ENCODE measurements at places on chromosomes 6 and 20.

- DNase-seq = no peak
Measured at GRCh38 chr6:53321701-53322100, 27.0 kb downstream of the ELOVL5 start.

DNA sequence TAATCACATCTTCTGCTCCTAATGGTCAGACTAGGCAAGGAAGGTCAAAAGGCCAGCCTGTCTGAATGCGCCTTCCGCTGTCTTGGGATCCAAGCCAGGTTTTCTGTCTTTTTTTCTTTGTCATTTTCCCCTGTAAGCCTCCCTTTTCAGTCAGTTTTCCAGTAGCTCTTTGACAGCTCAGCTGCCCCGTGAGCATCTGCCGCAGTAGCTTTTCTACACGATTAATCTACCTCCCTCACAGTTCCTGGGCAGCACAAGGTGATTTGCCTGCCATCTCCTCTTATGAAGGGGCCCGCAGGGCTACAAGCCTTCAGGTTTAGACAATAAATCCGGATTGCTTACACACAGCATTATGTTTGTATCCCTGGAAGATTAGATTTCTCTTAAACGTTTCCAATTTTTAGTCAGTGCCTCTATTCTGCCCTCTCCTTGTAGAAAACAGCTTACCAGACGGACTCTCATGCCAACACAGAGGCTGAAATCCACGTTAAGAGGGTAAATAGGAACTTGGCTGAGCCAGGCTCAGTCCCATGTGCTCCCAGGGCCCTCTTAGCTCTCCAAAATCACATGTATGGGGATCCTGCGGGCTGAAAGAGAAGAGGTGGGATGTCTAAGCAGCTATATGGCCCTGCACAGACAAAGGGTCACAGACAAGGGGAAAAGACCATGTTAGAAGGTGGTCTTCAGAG is 77.2 kb downstream of the LY86 start:
- no peak for DNase-seq

GRCh38 chr6:136084403-136084802 is 165.7 kb downstream of the MTFR2 start:
- no peak for DNase-seq

DNA sequence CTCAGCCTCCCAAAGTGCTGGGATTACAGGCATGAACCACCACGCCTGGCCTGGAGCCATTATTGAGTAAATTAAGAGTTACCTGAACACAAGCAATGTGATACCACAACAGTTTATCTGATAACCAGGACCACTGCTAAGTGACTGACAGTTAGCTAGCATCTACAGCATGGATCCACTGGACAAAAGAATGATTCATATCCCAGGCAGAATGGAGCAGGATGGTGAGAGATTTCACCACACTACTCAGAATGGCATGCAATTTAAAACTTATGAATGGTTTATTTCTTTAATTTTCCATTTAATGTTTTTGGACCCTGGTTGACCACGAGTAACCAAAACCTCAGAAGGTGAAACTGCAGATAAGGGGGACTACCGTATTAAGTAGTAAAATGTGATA is 48.6 kb downstream of the RALGAPA2 start:
- DNase-seq = no peak

DNA sequence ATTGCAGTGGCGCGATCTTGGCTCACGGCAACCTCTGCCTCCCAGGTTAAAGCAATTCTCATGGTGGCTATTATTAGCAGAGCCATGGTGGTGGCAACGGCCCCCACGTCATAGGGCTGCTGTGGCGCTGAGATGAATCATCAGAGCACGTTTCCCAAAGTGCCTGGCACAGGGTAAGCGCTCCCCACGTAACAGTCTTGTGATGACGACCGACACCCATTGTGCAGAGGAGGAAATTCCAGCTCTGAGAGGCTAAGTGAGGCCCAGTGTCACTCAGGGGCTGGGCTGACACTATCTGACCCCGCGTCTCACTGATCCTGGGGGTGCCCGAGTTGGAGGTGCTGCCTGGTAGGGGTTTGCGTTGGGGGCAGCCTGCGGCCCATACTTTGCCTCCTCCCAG is 16.2 kb downstream of the SUN5 start:
- DNase-seq = no peak

DNA sequence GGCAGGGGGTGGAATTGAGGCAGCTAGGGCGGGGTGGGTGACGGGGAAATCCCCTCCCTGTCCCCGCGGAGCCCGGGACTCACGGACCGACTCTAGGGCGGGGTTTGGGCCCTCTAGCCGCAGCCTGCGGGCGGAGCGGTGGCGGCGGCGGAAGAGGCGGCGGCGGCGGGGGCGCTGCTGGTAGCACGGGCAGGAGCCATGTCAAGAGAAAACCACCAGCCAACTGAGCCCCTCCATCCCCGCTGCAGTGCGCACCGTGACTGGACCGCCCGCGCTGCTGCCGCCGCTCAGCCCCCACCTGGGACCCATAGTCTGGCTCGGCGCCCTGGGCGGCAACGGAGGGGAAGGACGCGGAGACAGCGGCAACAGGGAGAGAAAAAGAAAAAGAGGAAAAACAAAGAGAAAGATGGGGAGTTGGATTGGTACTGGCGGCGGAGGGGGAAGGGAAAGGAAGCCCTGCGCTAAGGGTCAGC is 1.2 kb upstream of the C6orf62 start:
- DNase-seq = no peak

GRCh38 chr20:59148701-59149493 is 14.7 kb upstream of the ZNF831 start:
- DNase-seq = no peak

DNA sequence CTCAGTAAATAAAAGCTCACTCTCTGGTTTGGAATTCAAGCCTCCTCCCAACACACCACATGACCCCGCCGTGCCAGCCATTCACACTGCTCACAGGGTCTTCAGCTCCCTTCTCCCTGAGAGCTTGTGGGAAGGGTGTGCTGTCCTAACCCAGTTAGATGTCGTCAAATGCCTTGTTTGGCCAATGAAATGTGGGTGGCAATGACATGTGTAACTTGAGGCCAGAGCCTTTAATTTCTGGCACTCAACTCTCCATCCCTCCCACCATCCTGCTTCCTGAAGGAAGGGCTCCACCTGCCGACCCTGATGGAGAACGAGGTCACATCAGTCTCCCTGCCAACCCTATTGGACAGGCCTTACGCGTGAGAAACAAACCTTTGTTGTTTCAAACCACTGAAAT is 224.5 kb upstream of the AGPAT4 start:
- no peak for DNase-seq

- DNase-seq = no peak
Measured at GRCh38 chr6:158849899-158850806, 31.0 kb upstream of the EZR start.

DNA sequence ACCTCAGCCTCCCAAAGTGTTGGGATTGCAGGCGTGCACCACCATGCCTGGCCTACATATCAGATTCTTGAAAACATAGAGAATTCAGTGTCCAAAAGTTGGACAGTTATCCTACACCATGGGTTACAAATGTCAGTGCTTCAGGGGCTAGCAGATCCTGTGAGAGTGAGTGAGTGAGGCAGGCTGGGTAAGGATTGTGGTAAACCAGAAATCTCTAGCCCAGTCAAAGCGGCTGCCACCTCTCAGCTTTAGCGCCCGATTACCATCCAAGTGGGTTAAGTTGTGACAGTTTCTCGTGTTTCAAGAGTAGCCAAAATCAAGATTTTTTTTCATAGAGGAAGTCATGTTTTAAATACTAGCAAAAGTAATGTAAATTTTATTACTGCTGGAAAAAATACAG is 21.9 kb upstream of the CSE1L start:
- DNase-seq = peak; percentile 18

- DNase-seq = no peak
Measured at GRCh38 chr20:41218466-41218865, 81.1 kb downstream of the PLCG1 start.

GRCh38 chr6:33724102-33725023 is 12.9 kb upstream of the UQCC2 start:
- no peak for DNase-seq

DNA sequence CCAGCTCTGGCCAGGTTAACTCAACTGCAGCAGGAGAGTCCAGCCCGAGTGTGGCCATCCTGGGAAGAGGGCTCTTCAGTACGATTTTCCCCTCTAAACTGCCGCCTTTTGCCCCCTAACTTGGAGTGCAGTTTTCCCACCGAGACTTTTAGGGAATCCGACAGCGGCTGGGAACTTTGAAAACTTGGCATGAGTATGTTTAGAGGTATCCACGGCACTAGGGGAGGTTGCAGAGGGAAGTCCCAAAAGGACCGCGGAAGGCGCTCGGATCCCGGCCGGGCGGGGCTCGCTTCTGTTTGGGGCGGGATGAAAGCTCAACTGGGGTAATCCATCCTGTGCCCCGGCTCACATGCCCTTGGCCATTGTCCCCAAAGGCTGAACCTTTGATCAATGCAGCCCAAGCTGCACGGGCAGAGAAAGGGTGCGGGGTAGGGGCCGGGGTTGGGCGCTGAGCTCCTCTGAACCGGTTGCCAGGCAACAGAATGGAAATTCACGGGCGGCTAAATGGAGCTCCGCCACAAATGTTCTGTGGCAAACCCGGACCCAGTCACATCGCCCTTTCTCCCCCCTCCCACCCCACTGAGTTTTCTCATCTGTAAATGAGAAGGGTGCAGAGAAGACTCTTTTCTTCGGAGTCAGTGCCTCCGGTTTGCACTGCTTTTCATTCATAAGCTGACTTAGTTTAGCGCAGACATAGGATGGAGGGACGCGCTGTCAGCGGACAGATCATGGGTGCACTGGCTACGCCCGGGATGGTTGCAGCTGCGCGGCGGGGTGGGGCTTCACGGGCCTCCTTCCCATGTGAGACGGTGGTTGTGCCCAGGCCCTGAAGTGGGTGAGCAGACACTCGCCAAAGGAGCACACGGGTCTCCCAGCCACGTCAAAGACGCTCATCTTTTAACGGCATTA is 2.3 kb downstream of the BMP6 start:
- DNase-seq = no peak

GRCh38 chr6:45479834-45480751 is 102.4 kb upstream of the SUPT3H start:
- DNase-seq = no peak

- no peak for DNase-seq
Measured at GRCh38 chr6:106360989-106361430, 493 bp downstream of the CRYBG1 start.

DNA sequence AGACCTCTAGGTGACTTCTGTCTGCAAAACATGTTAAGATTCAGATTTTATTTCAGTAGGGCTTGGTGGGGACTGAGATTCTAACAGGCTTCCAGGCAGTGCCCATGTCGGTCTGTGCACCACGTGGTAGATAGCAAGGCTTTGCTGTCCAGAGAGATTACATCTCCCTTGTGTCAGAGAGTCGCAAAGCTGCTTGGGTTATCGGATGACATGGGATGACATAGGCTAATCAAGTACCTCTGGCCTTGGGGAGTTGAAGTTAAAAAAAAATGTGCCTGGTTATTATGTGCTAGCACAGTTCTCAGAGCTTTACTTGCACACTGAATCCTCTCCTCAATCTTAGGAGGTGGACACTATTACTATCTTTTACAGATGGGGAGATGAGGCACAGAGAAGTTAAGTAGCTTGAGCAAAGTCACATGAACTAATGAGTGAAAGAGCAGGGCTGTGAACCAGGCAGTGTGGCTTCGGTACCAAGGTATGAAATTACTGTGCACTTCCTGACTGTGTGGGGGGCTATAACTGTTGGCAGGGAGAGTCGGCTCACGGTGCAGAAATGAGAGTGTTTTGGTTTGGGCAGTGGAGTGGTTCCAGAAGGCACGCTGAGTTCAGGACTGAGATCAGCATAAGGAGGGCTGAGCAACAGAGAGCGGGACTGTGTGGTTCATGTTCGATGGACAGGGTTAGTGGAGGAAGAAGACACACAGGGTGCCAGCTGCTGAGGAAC is 41.1 kb downstream of the FARS2 start:
- no peak for DNase-seq

- no peak for DNase-seq
Measured at GRCh38 chr6:9025796-9026394, 590.5 kb upstream of the SLC35B3 start.

Data from ascending aorta (tissue), 2 donors.